ENCODE measurements at places on chromosomes 4 and X. TPM values are rescaled to one million over a fixed set of nuclear protein-coding genes. Genes with fewer than 3 reads are reported as not detected.

NLRP2B gene
- 0.13 TPM for total RNA-seq

CLDN22 gene
- not detected for total RNA-seq

PPEF2 gene
- not detected for total RNA-seq

NCBP2L gene
- total RNA-seq, result not detected

OPRPN gene
- not detected for total RNA-seq

LRAT gene
- 5.8 TPM for total RNA-seq

PNMA6A gene
- total RNA-seq, result 2.3 TPM

PNCK gene
- 0.83 TPM for total RNA-seq

GSX2 gene
- total RNA-seq, result not detected

IL2 gene
- total RNA-seq, result not detected

RGN gene
- total RNA-seq, result 20.5 TPM

WWC2 gene
- total RNA-seq, result 87.4 TPM

TBX22 gene
- total RNA-seq, result 8.4 TPM

TMEM156 gene
- total RNA-seq, result not detected

ZFYVE28 gene
- 19.1 TPM for total RNA-seq
